Stimulated activated CD4-positive, alpha-beta T cell treated with anti-CD3 and anti-CD28 coated beads, TNF-alpha, amount 100 ng/mL, for 24 hours (primary cell): ENCODE measurements at places on chromosomes 12 and 14.

GRCh38 chr12:77613411-77613810 lies 217.3 kb upstream of the NAV3 start:
- DNase-seq = no peak

- no peak for DNase-seq
Measured at GRCh38 chr14:99072956-99073355, 199.0 kb downstream of the BCL11B start.

- DNase-seq = no peak
Measured at GRCh38 chr12:6551063-6551461, 4.8 kb downstream of the IFFO1 start.

DNA sequence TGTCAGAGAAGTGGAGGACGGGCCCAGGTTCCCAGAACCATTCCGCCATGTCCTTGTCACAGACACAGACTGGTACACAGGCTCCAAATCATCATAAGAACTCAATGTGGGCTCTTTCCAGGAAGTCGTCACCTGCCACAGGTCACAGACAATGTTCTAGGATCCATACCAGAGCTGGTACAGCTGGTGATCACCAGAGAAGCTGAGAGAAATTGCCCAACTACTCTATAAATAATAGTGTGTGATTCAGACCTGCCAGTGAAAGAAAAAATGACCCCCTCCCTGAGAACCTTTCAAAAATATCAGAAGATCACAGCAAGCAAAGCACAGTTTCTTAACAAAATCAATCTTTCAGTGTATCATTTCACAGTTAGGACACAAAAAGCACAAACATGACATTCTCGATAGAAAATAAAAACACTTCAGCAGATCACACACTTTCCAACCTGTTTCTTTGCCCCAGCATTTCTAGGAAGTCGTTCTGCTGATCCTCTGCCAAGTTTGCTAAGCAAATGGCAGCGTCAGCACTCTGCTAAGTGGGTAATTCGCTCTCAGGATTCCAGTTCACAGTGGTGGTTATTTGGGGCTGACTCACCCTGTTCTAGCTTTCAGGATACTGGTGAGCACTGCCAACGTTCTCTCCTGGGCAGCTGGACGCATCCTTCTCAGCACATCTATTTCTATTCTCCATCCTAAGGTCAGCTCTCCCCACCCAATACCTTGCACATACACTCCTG lies 223.3 kb upstream of the SFSWAP start:
- DNase-seq = no peak

DNA sequence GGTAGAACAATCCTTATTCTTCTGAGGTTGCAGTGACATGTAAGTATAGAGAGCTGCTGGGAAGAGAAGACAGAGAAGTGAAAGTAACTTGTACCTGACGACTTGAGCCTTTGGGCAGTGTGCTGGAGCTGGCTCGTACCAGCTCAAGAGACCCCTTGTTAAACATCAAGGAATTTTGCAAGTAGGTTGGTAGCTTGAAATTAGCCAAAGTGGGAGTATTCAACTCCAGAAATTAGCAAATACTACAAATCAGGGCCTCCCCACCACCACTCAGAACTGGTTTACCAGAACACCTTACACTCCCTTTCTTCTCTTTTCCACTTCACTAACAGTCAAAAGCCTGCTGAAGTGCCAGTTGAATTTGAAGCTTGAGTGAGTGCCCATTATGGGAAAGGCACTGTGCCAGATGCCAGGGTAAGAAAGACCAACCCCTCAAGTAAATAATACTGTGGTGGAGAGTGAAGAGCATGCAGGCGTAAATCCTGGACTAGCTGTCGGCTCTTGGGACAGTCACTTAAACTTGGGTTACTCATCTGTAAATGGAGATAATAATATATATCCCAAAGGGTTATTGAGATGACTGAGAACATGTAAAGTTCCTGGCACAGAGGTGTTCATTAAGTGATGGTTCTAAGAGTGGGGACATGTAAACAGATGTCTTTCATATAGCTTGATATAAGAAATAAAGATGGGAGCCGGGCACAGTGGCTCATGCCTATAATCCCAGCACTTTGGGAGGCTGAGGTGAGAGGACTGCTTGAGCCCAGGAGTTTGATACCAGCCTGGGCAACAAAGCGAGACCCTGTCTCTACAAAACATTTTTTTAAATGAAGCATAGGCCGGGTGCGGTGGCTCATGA lies 27.0 kb upstream of the EID3 start:
- no peak for DNase-seq

GRCh38 chr12:106647793-106648514 lies 65.2 kb downstream of the RFX4 start:
- no peak for DNase-seq

DNA sequence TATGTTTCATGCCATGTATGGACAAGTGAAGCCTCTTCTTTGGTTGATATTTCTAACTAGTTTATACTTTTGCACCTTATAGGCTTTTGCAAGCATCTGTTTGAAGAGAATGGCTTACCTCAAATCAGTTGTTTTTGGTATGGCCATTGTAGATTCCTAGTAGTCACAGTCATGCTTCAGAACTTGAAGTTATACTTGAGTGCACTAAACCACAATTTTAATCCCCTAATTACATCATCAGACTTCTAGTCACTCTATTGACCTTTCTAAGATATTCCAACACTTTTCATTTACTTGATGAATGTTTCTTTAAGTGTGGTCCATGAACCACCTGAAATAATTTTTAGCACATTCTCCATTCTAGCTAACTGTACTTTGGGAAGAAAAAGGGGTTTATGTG lies 18.6 kb upstream of the KLRB1 start:
- no peak for DNase-seq

GRCh38 chr12:9648701-9649531 lies 20.6 kb upstream of the CLEC2D start:
- no peak for DNase-seq

DNA sequence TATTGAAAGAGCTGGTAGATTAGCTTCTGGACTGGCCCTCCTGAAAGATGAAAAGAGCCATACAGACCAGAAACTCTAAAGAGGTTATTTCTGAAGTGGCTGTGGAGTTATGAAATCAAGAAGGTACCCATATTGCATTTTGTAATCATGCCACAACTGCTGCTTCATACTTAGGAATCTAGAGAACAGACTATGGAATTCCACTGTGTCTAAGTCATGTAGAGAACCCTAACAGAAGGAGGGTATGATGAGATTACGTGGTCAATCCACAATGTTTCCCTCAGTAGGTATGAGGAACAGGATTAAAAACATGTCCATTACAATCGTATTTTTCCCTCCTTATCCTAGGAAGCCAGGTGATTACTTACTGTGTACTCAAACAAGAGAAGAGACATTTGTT lies 708.8 kb downstream of the RERGL start:
- DNase-seq = no peak

DNA sequence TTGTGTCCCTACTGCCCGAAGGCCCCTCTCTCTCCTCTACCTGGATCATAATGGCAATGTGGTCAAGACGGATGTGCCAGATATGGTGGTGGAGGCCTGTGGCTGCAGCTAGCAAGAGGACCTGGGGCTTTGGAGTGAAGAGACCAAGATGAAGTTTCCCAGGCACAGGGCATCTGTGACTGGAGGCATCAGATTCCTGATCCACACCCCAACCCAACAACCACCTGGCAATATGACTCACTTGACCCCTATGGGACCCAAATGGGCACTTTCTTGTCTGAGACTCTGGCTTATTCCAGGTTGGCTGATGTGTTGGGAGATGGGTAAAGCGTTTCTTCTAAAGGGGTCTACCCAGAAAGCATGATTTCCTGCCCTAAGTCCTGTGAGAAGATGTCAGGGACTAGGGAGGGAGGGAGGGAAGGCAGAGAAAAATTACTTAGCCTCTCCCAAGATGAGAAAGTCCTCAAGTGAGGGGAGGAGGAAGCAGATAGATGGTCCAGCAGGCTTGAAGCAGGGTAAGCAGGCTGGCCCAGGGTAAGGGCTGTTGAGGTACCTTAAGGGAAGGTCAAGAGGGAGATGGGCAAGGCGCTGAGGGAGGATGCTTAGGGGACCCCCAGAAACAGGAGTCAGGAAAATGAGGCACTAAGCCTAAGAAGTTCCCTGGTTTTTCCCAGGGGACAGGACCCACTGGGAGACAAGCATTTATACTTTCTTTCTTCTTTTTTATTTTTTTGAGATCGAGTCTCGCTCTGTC lies 1.8 kb downstream of the INHBE start:
- no peak for DNase-seq

- DNase-seq = no peak
Measured at GRCh38 chr12:123034865-123035264, 54.4 kb downstream of the ARL6IP4 start.

DNA sequence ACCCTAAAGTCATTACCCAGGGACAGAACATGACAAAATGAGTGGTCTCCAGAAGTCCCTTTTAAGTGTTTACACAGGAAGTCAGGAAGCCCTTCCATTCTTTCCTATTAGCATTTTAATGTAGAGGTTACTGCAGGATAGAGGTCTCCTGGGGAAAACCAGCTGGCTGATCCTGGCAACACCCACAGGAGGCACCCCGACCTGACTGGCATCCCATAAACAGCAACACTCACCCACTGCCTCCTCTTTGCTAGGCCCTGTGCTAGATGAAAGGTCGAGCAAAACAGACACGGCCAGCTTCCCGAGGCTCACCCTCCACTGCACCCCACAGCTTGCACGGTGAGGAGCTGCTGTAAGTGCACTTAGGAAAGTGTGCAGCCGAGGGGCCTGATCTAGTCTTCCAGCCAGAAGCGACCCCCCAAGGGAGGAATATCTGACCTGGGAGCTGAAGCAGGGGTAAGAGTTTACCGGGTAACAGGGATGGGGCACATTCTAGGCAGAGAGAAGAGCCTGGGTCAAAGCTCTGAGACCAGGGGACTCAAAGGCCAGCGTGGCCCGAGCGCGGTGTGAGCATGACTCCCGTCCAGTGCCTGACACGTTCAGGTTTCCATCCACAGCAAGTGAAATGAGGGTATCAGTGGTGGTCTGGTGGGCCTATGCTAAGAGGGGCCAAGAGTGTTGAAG lies 9.0 kb downstream of the DAZAP2 start:
- DNase-seq = no peak

DNA sequence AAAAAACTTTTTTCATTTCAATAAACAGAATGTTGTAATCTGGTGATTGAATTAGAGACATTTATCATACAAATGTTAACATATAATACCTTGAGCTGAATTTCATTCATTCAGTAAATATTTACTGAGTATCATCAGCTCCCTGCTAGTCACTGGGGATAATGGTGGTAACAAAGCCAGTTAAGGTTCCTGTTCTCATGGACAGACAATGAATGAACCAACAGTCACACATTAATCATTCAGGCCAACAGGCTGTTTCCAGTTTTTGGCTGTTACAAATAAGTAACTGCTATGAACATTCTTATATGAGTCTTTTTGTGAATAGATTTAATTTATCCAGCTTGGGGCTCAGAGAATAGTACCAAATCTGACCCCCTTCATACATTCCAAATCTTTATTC lies 13.5 kb downstream of the EXD2 start:
- no peak for DNase-seq

GRCh38 chr14:59905188-59905587 lies 14.8 kb upstream of the LRRC9 start:
- DNase-seq = no peak

- no peak for DNase-seq
Measured at GRCh38 chr14:32512813-32513212, 183.7 kb downstream of the AKAP6 start.

DNA sequence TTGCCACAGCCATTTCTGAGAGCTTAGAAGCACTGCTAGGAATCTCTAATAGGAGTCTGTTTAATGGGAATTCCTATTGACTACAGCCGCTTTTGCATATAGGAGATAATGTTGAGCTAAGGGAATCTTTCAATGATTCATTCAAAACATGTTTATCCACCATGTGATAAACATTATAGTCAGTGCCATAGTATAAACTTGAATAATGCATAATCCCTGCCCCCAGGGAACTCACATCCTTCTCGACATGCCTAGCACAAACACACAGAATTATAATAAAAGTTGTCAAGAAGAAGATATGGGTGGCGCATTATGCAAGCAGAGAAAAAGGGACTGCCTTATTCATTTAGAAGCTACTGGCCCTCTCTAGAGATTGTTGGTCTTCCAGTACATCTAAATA lies 248.0 kb downstream of the DAD1 start:
- DNase-seq = no peak

DNA sequence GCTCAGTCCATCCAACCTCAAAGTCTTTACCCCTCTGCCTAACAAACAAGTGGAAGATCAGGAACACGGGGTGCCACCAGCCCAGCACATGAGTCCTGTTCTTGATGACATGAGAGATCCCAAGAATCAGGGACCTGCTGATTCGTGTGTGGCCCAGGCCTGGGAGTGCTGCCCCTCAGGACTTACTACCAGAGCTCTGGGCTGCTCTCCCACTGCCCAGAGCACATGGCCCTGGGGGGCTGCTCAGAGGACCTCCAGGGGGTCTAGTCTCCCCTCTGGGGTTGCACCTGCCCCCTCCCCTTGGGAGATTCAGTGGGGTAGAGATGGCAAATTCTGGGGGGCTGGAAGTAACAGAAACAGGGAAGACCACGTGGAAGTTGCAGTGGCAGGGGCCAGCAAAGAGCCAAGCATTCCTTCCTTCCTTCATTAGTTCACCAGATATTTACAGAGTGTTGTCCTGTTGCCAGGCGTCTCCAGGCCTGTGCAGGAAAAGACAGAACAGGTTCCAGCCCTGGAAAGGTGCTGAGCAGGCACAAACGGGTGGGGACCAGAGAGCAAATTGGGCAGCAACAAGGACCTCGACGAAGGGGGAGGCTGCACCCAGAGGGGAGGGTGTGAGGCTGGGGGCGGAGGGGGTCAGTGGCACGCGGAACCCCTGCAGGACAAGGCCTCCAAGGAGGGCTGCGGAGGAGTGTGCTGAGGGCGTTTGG lies 45.1 kb upstream of the MEG3 start:
- DNase-seq = no peak

DNA sequence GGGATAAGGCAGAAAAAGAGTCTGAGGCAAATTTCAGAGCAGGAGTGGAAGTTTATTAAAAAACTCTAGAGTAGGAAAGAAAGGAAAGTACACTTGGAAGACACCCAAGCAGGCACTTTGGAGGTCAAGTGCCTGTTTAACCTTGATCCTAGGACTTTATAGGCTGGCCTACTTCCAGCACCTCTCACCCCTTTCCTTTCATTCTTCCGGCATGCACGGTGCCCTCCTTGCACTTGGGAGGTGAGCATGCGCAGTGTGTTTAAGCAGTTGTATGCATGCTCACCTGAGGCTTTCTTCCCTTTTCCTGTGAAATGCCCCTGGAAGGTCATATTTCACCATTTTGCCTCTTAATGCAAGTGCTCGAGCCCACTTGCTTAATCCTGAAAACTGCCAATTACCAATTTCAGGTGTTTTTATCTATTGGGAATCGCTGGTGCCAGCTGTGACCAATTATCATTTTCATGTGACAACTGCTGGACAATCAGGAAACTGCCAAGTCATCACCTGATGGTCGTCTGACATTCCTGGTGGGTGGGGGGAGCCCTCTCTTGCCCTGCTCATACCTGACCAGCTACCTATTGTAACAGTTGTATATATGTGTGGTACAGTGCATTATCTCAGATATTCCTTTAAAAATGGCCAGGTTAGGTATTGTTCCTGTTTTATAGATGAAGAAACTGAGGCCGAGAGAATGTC lies 53.5 kb downstream of the SUDS3 start:
- DNase-seq = no peak
